ENCODE measurements at places on chromosomes 1 and 21.

- DNase-seq = no peak
These were observed 53.2 kb upstream of the C1orf87 start for GRCh38 chr1:60126723-60127122.

DNA sequence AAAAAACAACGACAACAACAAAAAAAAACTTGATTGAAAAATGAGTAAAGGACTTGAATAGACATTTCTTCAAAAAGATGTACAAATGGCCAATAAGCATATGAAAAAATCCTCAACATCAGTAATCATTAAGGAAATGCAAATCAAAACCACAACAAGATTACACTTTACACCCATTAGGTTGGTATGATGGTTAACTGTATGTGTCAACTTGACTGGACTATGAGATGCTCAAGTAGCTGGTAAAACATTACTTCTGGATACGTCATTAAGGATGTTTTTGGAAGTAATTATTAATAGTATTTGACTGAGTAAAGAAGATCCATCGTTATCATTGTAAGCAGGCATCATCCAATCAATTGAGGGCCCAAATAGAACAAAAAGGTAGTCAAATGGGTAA, 34.9 kb upstream of the LYPLAL1 start:
- no peak for DNase-seq

DNA sequence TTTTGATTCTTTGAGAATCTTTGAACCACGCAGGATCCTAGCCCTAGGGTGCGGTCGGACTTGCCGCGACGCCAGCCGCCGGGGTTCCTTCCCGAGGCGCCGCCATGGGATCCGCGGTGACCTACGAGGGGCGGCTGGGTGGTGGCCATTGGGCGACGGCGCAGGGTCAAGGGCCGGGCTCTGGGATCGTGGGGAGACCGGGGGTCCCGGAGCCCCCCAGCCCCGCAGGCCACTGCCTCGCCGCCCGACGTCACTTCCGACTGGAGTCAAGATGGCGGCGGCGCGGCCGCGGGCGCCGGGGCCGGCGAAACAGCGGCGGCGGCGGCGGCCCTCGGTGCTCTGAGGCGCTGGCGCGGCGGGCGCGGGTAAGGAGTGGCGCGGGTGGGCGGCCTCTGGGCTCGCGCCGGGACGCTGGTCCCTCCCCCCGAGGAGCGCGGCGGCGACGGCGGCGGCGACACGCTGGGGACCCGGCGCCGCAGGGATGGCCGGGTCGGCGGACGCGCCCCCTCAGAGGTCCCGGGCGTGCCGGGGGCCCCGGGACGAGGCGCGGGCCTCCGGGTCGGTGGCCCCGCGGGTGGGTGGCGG, at the start of gene PRDM2:
PRDM2 (plus strand) TSS at position 253 of the 585 bp plus-strand sequence. CDS start 15,418 bp downstream, outside the sequence.
- DNase-seq = peak; percentile 72

DNA sequence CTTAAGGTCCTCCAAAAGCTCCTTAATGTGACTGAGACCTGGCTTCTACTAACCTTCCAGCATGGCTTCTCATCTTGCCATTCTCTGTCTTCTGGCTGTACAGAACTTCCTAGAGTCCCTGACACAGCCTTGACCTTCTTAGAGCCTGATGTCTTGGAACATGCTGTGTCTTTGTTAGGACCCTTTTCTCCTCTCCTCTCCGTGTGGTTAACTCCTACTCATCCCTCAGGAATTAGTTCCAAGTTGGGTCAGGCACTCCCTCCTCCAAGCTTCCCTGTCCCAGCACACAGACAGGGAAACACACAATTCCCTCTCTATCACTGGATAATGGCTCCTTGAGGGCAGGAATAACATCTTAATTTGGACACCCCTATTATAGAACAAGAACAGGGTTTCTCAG, 275.4 kb upstream of the USP24 start:
- no peak for DNase-seq

DNA sequence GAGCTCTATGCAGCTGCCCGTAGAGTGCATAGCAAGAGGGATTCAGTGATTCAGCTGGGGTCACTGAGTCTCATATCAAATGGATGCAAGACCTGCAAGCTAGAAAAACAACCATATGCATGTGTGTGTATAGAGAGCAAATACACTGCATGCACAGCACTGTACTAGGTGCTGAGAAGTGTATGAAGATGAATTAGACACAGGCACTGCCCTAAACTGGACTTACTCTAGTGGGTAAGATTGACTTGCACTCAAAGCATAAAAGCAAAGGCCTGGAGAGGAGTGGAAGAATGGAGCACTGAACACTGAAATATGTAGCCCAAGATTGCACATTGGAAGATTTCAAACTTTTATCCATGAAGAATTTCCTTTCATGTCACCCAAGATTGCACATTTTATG, 5.5 kb upstream of the GBP1 start:
- no peak for DNase-seq

DNA sequence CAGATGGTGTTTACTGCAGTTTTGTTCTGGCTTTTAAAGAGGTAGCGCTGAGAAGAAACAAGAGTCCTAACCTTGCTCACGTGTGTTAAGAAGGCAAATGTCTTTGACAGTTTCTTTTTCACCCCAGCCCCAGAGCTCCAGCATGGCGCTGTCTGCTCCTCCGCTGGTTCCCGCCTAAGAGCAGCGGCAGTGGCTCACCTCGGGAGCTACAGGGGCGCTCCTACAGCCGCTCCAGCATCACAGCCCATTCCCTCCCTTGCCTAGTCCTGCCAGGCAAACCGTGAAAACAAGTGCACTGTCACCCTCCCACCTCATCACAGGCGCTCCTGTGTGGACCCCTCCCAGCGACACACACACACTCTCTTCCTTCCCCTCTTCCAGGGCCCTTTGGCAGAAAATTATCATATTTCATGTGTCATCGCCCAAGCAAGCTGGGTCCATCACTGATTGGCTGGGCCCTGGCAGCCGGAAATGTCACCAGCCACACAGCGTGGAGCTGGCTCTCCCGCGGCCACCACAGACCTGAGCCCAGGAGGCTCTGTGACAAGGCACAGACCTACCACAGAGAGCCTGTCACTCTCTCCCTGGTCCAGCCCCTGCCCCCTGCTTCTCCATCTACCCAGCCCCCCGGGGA, 1.2 kb upstream of the HIVEP3 start:
- DNase-seq = peak; percentile 82

DNA sequence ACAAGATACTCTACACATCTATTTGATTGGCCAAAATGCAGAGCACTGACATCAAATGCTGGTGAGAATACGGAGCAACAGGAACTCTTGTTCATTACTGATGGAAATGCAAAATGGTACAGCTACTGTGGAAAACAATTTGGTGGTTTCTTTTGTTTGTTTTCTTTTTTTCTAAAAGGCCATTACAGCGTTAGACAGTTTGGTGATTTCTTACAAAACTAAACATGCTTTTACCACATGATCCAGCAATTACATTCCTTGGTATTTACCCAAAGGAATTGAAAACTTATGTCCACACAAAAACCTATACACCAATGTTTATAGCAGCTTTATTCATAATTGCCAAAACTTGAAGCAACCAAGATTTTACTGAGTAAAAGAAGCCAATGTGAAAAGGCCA, 66.4 kb upstream of the FBXO28 start:
- DNase-seq = no peak

GRCh38 chr1:211420845-211421454, 71.0 kb downstream of the RD3 start:
- no peak for DNase-seq

- DNase-seq = no peak
These were observed 55.7 kb downstream of the DEGS1 start for GRCh38 chr1:224238756-224239155.

DNA sequence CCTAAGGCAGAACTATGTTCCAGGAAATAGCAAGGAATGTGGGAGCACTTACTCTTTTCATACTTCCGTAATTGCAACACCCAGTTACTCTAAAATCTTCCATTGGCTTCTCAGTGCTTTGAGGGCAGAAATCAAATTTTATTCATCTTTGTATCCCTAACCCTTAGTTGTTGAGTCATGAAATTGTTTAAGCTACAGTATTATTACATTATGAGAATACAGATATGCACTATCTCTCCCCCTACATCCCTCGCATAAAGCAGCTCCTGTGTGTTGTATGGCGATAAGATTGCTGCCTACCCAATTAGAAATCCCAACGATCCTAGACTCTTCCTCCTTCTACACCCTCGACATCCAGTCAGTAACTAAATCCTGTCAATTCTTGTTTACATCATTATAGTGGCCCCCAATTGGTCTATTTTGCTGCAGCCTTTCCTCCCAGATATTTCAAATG, 2.6 kb downstream of the AIDA start:
- no peak for DNase-seq

- DNase-seq = no peak
These were observed 6.8 kb upstream of the C1QTNF12 start for GRCh38 chr1:1253314-1253713.

DNA sequence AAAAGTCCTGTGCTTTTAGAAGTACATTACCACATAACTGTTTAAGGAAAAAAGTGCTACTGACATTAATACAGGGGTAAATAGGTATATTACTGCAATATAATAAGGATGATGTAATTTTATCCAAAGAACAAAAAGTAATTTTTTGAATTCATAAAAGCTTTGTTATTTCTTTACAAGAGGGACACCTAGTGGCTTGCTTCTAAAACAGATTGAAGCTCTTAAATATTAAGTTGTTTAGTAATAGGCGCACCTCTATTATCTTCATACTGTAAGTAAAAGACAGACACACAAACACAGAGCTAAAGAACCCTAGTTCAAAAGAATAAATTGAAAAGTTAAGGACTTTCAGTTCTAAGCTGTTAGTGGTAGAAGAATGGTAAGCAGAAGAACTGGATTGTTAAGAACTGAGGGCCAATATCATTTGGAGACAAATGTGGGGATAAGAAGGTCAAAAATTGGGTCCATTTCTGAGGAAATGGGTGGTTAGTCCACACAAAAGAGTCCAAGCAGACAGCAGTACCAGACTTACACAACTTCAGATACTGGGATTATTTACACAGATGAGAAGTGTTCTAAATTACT, 15.4 kb downstream of the ZNHIT6 start:
- DNase-seq = no peak

- no peak for DNase-seq
These were observed 93.7 kb upstream of the LPGAT1 start for GRCh38 chr1:211924256-211924655.

DNA sequence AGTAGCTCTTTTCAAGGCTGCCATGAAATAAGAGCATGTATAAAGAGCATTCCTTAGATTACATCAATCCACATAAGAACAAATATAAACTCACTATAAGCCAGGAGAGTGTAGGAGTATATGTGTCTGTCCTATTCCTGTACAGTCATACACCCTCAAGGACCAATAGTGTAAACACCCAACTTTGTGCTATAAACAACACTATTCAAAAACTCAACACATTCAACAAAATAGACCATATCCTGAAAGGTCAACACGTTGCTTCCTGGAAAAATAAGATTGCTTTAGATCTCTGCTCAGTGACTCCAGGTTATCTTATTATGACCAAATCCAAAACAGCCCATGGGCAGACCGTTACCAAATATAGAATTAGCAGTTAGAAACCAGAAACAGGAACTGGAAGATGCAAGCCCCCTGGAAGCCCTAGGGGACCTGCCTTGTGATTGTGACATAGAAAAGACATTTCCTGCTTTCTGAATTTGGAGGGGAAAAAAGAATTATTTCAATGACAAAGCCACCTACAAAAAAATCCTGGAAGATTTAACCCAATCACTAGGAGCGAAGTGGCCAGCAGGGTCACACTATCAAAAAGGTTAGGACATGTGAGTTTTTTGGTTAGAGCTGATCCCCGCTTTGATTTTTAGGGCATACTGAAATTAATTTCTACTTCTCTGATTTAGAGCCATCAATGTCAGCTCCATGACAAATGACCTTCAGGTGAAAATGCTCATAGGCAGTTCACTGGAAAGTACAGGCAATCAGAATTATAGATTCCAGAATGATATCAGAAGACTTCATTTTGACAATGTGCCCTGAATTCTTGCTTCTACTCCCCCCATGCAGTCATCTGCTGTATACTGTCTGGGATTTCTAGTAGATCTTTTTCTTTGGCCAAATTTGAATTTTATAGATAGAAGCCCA, 59.9 kb downstream of the LRRC8C start:
- DNase-seq = peak; percentile 7

All from CD4-positive, alpha-beta T cell treated with Interferon gamma for 1 hour (primary cell).